Peyer's patch (tissue), 4 donors: ENCODE measurements at places on chromosomes 6 and 20. TPM values are rescaled to one million over a fixed set of nuclear protein-coding genes. Genes with fewer than 3 reads are reported as not detected.

The NFKBIE gene
- 36.3 TPM for total RNA-seq

The TNXB gene
- total RNA-seq: 153 TPM

The WFDC2 gene
- total RNA-seq: 7.9 TPM

DNA sequence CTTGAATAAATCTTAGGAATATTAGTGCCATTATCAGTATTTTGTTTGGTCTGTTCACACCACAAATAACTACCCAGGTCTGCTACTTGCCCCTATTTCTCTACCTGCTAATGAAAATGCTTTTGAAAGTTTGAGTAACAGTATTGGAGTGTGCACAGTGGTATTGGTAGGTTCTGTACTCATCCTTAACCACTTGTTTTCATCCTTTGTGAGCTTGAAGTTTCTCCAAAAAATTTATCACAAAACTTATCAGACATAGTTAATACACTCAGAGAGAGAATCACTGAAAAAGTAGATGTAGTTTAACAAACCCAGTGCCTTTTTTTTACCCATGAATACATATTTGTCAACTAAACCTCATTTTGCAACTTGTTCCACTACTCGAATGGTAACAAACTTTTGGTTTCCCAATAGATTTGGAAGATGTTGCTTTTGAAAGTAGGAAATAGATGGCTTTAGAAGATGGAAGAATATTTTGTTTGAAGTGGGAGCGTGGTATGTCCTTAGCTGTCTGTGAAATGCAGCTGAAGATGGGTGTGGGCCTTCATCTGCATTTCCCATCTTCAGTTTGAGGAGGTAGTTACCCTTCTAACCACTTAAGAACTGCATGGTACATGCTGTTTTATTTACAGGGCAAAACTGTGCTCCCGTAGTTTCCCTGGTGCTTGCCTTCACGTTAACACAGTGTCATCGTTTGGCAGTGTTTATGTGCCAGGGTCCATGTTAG is 9.0 kb downstream of the PTPN1 start:
- peak overlapping the region; percentile 81 for H3K27ac ChIP-seq
- H3K4me1 ChIP-seq: no peaks in the 10 kb centered on the region
- no peaks in the 10 kb centered on the region for H3K36me3 ChIP-seq
- H3K4me3 ChIP-seq: no peak overlapping the region
- no peaks in the 10 kb centered on the region for H3K27me3 ChIP-seq
- peak; percentile 82 for DNase-seq

DNA sequence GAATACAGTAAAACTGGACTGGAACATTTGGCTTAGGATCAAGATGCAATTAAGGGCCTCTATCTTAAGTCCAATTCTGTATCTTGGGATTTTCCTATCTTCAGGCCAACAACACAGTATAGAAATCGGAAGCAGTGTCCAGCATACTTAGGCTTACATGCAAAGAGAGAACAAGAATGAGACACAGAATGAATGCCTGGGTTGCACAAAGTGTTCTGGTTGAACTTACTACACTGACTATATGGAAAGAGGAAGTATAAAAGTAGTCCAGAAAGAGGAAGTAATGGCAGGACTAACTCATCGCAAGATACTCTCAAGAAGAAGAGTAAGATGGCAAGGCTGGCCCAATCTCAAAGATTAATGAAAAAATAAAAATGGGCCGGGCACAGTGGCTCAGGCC is 87.6 kb downstream of the BTBD9 start:
- no peaks in the 10 kb centered on the region for H3K27me3 ChIP-seq
- peak; percentile 22 for DNase-seq
- H3K4me1 ChIP-seq: no peaks in the 10 kb centered on the region
- H3K4me3 ChIP-seq: no peak overlapping the region
- no peak overlapping the region for H3K27ac ChIP-seq

DNA sequence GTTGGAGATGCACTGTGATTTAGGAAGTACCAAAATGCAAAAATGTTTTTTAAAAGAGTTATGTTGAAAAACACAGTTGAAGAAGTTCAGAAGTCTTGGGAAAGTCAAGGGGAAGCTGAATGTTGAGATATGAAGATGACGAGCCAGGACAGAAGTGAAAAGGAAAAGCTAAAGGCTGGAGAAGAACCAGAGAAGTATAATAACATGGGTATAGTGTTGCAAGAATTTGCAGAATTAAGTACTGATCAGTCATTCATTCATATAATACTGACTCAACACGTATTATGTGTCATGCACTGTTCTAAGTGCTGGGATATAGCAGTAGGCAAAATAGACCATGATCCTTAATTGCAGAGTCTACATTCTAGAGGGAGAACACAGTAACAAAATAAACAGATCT is 432.8 kb downstream of the CDC5L start:
- no peaks in the 10 kb centered on the region for H3K4me1 ChIP-seq
- no peak overlapping the region for H3K4me3 ChIP-seq
- H3K27ac ChIP-seq: no peak overlapping the region
- H3K27me3 ChIP-seq: no peaks in the 10 kb centered on the region
- no peaks in the 10 kb centered on the region for H3K36me3 ChIP-seq

DNA sequence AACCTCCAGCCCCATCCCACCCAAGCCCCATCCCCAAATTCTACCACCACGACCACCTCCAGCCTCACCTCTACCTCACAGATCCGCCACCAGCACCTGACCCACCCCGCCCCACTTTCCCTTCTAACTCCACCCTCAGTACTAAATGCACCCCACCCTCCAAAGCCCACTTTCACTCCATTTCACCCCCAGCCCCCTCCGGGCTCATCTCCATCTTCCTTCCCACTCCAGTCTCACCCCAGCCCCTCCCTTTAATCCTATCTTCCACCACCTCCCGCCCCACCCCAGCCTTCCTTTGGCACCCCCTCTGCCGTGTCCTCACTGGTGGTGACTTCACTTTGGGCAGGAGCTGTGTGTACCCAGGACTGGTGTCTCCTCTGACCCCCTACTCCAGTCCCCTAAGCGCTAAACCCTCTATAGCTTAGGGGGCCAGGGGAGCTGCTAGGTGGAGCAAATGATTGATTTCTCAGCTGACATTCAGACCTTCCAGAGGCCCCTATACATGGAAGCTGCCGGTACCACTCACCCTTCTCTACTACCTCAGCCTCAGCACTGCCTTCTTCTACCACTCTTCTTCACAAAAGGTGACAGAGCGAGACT is 2.8 kb upstream of the NSFL1C start:
- DNase-seq: no peak
- H3K4me1 ChIP-seq: peaks cover 60% of the 10 kb centered on the region
- peaks cover under 1% of the 10 kb centered on the region for H3K36me3 ChIP-seq
- no peak overlapping the region for H3K4me3 ChIP-seq

DNA sequence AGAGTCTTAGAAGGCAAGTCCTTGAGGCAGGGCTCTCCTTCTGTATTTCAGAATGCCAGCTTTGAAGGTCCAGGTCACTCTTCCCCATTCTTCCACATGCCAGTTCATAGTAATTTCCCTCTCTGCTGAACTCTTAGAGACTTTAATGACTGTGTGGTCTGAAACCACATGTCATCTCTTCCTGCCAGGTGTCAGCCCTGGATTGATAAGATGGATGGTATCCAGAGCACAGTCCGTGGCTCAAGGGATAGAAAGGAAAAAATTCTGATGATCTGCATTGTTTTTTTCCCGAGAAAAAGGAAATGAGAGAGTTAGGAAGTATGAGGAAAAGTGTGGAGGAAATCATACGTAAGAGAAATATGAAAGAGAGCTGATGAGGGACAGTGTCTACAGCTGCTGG is 250.9 kb downstream of the TPBG start:
- no peak overlapping the region for H3K4me3 ChIP-seq
- H3K36me3 ChIP-seq: no peaks in the 10 kb centered on the region
- no peaks in the 10 kb centered on the region for H3K4me1 ChIP-seq
- H3K27ac ChIP-seq: no peak overlapping the region
- DNase-seq: no peak

DNA sequence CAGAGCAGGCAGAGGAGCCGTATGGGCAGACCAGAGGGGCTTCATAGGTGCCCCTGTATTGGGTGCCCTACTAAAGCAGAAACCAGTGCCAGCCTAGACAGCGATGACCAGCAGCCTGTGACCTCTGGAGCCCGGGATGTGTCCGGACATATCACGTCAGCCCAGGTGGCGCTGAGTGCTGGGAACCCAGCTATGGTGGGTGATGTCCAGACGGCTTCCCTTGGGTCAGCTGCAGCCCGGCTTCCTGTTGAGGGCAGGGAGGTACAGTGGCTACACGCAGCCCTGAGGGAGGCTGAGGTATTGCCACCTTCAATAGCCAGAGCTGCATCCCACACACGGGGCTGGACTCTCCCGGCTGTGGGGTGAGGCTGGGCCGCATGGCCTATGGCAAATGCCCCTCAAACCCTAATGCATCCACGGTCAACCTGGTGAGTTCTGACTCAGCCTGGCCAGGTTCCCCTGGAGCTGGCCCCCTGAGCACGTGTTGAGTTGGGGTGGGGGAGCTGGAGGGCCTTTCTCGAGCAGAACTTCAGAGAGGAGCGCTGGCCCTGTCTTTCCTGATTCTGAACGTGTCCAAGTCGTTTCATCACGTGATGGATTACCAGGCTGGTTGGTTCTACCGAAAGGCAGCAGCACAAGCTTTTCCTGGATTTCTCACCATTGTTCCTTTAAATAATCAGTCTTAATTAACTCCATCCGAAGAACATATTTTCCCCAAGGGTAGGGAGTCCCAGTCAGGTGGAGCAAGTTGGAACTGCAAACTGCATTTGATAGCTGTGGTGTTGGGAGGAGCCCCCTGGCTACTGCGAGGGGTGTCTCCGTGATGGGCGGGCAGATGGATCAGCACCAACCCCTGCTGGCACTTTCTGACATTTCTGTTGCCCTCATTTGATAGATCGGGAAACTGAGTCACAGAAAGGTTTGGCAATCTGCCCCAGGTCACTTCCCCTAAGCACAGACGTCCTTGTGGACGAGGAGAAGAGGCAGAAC is 7.1 kb upstream of the MYT1 start:
- H3K27me3 ChIP-seq: no peaks in the 10 kb centered on the region
- no peak overlapping the region for H3K4me3 ChIP-seq
- no peaks in the 10 kb centered on the region for H3K36me3 ChIP-seq
- H3K4me1 ChIP-seq: no peaks in the 10 kb centered on the region
- H3K27ac ChIP-seq: no peak overlapping the region

GRCh38 chr20:57224641-57225138 is 41.8 kb downstream of the BMP7 start:
- H3K36me3 ChIP-seq: no peaks in the 10 kb centered on the region
- DNase-seq: no peak
- no peak overlapping the region for H3K4me3 ChIP-seq
- H3K27me3 ChIP-seq: no peaks in the 10 kb centered on the region

- no peaks in the 10 kb centered on the region for H3K36me3 ChIP-seq
- H3K27ac ChIP-seq: no peak overlapping the region
- H3K4me1 ChIP-seq: no peaks in the 10 kb centered on the region
- no peaks in the 10 kb centered on the region for H3K27me3 ChIP-seq
- no peak overlapping the region for H3K4me3 ChIP-seq
Measured at GRCh38 chr20:37758332-37758731, 64.5 kb downstream of the CTNNBL1 start.

DNA sequence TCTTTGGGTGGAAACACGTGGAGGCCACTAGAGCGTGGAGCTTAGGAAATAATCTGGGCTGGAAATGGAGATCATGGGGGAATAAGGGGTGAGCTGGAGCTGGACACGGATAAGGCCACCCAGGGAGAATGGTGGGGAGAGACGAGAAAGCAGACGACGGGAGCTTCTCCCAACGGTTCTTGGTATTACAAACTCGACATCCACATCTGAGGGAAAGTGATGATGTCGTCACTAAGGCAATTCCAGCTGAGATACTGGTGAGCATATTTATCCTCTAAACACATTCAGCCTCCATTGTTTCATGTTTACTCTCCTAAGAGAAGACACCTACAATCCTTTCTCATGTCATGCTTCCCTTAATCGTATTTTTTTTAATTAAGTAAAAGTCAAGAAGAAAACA is 50.2 kb upstream of the SNX9 start:
- no peak overlapping the region for H3K4me3 ChIP-seq
- H3K27me3 ChIP-seq: no peaks in the 10 kb centered on the region
- peaks cover 13% of the 10 kb centered on the region for H3K4me1 ChIP-seq
- H3K36me3 ChIP-seq: no peaks in the 10 kb centered on the region
- H3K27ac ChIP-seq: no peak overlapping the region

DNA sequence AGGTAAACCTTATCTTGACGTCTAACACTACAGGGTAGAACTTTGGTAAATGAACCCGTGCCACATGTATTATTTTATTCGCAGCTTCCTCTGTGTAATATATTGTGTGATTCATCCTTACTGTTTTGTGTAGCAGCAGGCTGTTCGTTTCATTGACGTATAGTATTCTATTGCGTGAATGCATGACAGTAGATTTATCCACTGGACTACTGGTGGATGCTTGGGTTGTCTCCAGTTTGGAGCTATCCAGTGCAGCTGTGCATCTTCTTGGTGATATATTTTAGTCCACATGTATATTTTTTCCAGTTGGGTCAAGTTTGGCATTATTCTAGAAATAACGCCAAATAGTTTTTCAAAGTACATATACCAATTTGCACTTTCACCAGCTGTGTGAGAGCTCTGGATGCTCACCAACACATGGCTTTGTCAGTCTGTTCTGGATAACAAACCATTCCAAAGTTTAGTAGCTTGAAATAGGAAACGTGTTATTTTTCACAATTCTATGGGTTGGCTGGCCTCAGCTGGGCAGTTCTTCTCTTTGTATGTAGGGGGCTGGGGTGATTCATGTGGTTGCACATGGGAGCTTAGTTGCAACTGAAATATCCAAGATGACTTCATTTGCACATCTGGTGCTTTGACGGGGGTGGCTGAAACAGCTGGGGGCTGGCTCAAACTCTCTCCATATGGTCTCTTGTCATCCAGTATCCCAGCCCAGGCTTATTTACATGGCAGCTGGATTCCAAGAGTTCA is 9.3 kb downstream of the ECT2L start:
- H3K4me1 ChIP-seq: no peaks in the 10 kb centered on the region
- DNase-seq: no peak
- no peaks in the 10 kb centered on the region for H3K36me3 ChIP-seq
- no peaks in the 10 kb centered on the region for H3K27me3 ChIP-seq
- H3K27ac ChIP-seq: no peak overlapping the region
